Activated naive CD4-positive, alpha-beta T cell treated with Interleukin-2 at 50 U/mL for 16 hours (primary cell): ENCODE measurements at places on chromosomes 1 and 21.

DNA sequence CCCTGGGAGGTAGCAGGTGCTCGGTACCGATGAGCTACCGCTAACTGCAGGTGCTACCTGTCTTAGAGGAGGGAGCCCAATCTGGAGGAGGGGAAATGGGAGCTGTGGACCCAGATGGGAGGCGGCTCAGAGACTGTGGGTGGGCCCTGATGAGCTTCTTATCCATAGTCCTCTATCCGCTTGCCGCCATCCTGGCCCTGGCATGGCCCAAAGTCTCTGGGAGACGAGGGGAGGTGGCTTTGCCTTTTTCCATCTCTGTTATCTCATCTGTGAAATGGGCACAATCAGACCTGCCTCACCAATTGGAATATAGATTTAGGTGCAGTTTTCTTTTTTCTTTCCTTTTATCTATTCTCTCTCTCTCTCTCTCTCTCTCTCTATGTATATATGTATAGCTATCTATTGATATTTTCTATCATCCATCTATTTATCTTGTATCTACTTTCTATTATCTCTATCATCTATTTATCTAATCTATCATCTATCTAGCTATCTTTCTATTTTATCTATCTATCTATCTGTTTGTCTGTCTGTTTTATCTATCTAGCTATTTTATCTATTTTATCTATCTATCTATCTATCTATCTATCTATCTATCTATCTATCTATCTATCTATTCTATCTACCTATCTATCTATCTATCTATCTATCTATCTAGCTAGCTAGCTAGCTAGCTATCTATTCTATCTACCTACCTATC, 16.5 kb downstream of the TNFRSF1B start:
- no peak for DNase-seq

DNA sequence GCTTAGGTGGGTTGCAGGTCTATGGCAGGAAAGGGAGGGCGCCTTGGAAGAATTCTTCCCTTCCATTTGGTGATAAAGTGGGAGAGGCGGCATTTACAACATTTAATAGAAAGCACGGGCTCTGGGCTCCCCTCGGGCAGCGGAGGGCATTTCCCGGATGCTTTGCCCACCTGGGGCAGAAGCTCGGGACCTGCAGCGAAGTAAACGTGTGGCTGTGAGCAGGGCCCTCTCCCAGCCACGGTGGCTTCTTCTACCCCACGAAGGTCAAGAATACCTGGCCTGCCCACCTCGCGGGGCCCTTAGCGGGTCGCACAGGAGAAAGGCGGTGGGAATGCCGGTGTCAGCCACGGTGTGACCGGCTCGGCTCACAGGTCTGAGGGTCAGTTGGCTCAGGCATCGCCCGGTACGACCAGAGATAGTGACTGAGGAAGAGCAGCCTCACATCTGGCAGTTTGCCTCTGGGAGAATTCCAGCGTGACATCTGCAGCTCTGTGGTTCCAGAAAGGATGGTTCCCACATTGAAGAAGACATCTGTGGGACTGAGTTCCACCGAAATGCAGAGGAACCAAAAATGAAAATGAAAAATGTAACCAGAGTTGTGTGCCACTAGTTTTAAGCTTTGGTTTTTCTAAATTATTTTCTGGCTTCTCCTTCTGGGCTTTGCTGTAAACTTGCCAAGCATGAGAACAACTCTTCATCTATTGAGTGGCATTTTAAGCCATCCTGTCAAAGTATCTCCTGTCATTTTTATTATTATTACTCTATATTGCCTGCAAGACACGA, 720 bp upstream of the F3 start:
- DNase-seq, result no peak

- no peak for DNase-seq
Observed at GRCh38 chr1:28156821-28157220, 19.7 kb downstream of the PTAFR start.

DNA sequence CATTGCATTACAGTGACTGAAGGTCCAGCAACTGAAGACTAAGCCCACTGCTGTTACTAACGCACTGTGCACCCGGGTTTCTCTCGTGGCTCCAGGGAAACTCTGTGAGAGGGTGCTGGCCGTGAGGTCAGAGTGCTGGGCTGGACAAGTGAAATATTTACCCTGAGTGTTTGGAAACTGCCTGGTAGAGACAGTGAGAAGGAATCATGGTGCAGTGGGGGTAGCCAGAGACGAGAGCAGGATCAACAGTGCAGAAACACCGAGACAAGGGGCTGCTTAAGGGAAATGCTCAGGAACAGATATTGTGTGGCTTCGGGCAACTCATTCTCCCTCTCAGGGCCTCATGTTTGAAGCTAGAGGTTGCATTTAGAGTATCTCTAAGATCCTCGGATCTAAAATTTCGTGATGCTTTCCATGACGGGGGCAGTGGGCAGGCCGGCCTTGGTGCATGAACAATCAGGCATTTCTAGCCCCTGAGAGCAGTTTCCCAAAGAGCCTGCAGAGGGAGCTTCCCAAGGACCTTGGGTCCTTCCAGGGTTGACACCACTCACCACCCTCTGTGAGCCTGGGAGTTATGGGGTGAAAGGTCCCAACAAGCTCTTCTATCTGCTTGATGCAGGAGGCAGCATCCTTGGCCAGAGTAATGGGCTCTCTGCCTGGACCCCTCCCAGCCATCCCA, 9.7 kb downstream of the CD2 start:
- DNase-seq, result peak; percentile 74

DNA sequence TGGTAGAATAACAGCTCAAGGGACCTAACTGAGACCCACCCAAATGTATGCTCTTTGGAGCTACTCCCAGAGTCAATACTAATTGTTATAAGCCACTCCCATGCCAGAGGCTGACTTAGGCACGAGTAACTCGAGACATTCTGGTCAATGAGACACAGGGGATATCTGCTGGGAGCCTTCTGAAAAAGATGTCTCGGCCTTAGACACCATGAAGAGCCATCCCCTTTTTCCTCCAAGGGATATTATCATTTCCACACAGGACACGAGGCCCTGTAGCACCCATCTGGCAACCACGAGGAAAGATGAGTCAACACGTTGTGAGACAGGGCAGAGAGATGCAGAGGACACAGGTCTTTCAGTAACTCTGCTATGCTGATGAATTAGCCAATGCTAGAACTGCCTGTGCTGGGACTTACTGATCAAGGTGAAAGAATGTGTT, 30.7 kb downstream of the ITPKB start:
- DNase-seq, result peak; percentile 40

- DNase-seq, result no peak
Observed at GRCh38 chr1:31364561-31365250, 8.2 kb downstream of the FABP3 start.

- DNase-seq, result no peak
Observed at GRCh38 chr1:190494451-190494850, 16.8 kb upstream of the BRINP3 start.

GRCh38 chr1:150259758-150260669, 2.4 kb downstream of the CA14 start:
- no peak for DNase-seq

GRCh38 chr1:60376196-60376595, 302.6 kb upstream of the C1orf87 start:
- no peak for DNase-seq

- DNase-seq, result peak; percentile 56
Observed at GRCh38 chr1:41812051-41812450, 106.7 kb downstream of the HIVEP3 start.

DNA sequence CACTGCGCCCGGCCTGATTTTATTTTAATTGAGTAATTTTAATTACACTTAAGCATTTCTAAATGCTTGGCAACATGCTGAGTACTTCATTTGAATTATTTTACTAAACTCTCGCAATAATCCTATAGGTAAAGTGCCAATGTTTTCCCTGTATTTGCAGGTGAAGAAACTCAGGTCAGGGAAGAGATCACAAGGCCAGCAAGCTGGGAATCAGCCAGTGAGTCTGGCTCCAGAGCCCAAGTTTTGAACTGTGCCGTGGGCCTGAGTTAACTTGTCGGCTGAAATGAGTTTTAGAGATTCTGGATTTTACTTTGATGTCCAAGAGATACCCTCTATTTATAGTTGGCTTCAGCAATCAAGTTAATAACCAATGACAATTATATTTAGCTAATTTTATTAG, 141.4 kb downstream of the CNIH3 start:
- no peak for DNase-seq

DNA sequence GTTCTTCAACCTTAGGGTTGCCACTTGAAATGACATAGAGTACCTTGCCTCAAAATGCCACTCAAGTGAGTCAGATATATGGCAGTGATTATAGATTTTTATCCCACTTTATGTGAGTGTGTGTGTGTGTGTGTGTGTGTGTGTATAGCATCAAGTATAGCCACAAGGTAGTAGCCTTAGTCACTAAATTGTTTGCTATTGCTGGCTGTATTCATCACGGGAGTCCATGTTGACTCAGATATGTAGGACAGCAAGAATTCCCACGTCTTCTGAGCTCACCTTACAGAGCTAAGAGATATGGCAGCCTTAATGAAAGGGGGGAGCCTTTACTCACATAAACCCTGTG, 9.3 kb downstream of the ETS2 start:
- DNase-seq, result no peak

GRCh38 chr1:58805716-58806571, 22.1 kb upstream of the JUN start:
- DNase-seq, result no peak

DNA sequence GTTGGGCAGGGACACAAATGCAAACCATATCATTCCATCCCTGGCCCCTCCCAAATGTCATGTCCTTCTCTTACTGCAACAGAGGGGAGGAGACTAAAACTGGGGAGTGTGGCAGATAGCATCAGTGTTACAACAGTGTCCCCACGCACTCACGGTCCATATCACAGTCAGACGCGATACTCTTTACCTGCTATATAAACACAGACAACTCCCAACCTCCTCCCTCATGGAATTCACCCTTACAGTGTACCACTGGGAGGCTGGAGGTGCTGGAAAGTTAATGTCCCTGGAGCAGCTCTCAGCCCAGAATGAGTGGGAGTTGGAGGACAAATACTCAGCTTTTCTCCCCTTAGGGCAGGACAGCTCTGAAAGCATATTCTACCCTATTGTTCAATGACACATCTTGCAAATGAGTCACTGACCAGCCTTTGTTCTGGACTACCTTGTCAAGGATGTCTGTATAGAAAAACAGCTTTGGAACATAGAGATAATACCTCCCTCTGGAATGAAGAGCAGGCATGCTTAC, 445.9 kb downstream of the SETD4 start:
- DNase-seq, result no peak

GRCh38 chr1:7579831-7580804, 191.0 kb upstream of the VAMP3 start:
- DNase-seq, result no peak

DNA sequence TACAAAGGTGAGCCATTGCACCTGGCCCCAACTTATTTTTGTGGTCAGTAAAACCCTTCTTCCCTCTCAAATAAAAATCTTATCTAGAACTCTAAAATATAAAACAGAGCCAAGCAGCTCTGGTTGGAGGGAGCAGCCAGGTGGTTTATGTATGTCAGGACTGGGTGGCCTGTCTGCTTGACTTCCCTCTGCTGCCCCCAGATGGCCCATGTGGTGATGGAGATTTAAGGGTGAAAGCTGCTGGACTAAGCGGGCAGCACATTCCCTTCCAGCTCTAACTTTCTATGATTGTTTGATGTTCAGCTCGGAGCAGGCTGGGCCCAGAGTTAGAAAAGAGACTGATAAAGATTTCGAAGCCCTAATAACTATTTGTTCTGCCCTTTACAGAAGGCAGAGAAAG, 11.9 kb upstream of the PAQR6 start:
- no peak for DNase-seq

DNA sequence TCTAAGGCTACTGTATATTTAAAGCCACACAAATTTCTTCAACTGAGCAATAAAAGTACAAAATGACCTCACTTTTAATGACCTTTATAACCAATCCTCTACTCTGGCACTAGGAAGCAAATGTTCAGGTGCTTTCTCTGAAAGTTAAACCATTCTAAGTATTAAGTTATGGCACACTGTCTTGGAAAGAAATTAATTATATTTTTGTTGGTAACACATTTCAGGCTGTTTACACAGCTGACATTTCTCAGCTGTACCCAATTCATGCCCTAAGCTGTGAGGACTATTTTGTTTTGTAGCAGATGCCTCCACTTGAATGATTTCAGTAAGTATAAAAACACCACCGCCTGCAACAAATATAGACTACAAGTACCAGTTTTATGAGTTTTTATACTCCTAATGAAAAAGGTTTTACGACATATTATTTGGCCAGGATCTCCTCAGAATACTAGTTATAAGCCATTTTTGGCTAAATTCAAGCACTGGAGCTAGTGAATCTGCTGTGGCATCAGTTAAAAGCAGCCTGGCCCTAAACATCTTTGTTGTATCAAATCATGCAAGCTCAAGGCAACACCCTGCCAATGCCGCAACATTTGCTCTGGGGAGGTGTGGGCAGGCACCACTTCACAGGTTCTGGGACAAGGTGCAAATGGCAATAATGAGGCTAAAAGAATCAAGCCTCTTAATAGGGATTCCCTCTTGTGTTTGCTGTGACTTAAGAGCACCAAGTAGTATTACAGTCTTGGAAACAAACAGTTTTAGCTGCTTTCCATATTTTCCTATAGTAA, 228.4 kb upstream of the DMRTA2 start:
- DNase-seq, result no peak

DNA sequence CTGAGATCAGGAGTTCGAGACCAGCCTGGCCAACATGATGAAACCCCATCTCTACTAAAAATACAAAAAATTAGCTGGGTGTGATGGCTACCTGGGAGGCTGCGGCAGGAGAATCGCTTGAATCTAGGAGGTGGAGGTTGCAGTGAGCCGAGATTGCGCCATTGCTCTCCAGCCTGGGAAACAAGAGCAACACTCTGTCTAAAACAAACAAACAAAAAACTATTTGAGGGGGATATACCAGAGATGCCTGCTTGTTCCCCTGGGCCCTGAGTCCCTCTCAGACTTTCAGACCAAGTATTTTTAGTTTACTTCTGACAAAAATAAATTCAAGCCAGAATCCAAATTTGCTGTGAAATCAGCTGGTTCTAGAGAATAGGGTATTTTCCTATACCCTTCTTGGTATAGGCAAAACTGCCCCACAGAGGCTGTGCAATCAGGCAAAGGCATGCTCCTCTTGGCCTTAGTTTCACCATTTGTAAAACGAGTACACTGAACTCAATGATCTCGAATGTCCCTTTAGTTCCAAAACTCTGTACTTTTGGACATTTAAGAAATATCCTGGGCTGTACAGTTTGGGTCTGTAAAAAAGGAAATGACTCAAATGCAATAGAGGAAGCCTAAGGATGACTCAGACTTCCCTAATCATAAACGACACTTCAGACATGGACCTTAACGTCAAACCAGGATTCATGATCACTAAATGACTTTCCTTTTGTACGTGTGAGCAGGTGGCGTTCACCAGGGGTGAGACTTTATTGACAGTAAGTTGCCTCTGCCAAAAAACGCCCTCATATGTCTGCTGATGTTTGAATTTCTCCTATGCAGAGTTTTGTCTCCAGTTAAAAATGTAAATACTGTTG, 16.1 kb downstream of the ENSA start:
- DNase-seq, result peak; percentile 58

- no peak for DNase-seq
Observed at GRCh38 chr21:39325458-39325857, 12.0 kb upstream of the BRWD1 start.

DNA sequence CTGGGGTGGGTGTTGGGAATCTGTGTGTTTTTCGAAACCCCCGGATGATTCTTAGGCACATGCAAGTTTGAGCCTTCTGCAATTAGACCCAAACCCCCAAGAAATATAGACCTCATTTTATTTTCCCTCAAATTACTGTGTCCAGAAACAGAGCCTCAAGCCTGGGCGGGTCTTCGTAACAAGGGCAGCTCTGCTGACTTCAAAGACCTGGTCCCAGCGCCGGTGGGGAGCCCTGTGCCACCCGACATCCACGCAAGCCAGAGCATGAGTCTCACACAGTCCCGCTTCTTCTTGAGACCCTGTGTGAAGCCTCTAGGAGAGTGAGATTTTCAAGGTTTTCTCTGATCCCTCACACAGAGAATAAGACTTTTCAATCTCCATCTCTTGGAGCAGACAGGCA, 397.3 kb downstream of the RPS6KC1 start:
- DNase-seq, result no peak
